Natural killer cell treated with Interleukin-12 subunit alpha and Interleukin-12 subunit beta and Interleukin-15 and Interleukin-18, amount 100 ng/mL, for 72 hours (primary cell): ENCODE measurements at places on chromosomes 1 and 21. TPM values are rescaled to one million over a fixed set of nuclear protein-coding genes. Genes with fewer than 3 reads are reported as not detected.

The FCMR gene
- total RNA-seq: 4.1 TPM

The RCC1 gene
- total RNA-seq: 153 TPM

The TFAP2E gene
- total RNA-seq: 5.1 TPM

The PLEKHN1 gene
- total RNA-seq: 1.4 TPM

The FCN3 gene
- total RNA-seq: not detected

The DMBX1 gene
- total RNA-seq: 0.47 TPM

The PCP4 gene
- total RNA-seq: not detected

The HTR6 gene
- total RNA-seq: not detected

The BTBD19 gene
- 1.7 TPM for total RNA-seq

The WDR64 gene
- not detected for total RNA-seq

The LAMC1 gene
- total RNA-seq: 0.84 TPM

The ABCB10 gene
- 39.0 TPM for total RNA-seq

The CD1B gene
- total RNA-seq: not detected

The LRRC8B gene
- 15.3 TPM for total RNA-seq

The CDA gene
- not detected for total RNA-seq
